ENCODE measurements at places on chromosomes 6 and 20. TPM values are rescaled to one million over a fixed set of nuclear protein-coding genes. Genes with fewer than 3 reads are reported as not detected.
A peak's percentile ranks its signal among the peaks of the same experiment; 100 is the strongest.

The NOX3 gene
- total RNA-seq, result not detected

The UBE2J1 gene
- 22.1 TPM for total RNA-seq

The ASF1A gene
- total RNA-seq, result 29.8 TPM

The TPX2 gene
- 101 TPM for total RNA-seq

The TMEM200A gene
- not detected for total RNA-seq

The SIRPG gene
- total RNA-seq, result not detected

DNA sequence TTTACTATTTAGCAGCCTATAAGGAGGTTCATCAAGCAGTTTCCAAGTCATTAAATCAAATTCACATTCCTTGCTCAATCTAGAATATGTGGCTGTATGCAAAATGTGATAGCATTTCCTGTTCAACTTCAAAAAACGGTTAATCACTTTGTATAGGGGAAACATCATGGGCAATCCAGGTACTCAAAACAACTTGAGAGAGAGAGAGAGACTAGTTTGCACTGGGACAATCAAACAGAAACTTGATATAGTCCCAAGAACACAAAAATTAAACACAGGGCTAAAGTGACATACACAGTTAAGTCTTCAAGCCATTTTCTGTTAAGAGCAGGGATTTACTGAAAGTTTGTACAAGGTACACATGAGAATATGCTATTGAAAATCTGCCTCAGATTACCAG is 7.4 kb downstream of the CPNE1 start:
- DNase-seq, result no peak

GRCh38 chr6:28865401-28866204 is 58.2 kb downstream of the TRIM27 start:
- peak; percentile 97 for DNase-seq

DNA sequence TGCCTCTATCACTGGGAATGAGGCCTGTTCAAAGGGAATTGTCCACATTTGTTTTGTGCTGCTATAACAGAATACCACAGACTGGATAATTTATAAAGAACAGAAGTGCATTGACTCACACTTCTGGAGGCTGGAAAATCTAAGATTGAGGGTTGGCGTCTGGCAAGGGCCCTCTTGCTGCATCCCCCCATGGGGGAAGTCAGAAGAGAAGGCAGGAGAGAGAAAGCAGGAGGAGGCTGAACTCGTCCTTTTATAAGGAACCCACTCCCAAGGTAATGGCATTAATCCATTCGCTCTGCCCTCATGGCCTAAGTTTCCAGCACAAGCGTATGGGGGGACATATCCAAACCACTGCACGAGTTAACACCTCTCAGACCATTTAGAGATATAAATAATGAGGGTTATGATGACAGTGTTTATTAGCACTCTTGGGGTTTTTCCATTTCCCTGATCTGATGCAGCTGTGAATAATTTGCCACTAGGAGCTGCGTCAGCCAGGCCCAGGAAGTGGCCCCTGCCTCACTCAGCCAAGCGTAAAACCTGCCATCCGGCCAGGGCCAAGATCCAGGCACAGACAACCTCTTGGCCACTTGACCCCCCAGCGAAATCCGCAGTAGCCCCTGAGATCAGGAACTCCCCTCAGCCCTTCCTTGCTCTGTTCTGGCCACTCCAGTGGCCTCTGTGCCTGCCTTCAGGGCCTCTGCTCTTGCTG is 14.2 kb upstream of the SLCO4A1 start:
- DNase-seq, result no peak

DNA sequence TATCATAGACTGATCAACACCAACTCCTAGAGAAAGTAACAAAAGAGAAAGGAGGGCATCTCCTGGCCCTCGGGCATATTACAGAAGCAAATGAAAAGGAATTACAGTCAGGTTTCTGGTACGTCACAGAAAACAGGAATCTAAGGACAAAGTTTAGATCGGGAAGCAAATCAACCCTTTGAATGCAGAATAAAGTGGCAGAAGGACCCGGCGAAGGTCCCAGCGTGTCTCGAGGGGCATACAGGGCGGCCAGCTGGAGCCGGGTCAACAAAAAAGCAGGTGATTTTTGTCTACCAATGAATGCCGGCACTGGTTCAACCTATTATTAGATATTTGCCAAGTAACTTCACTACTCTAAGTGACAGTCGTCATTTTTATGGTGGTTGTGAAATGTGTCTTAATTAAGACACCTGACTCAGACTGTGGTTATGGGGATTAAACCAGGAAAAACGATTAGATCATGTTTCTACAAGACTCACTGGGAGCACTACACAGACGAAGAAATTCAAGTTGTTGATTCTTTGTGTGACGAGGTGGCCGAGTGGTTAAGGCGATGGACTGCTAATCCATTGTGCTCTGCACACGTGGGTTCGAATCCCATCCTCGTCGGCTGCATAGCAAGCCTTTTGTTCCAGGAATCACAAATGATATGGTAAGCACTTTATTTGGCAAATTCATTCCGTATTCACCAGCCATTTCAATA is 12.4 kb upstream of the ZSCAN9 start:
- DNase-seq, result peak; percentile 96

DNA sequence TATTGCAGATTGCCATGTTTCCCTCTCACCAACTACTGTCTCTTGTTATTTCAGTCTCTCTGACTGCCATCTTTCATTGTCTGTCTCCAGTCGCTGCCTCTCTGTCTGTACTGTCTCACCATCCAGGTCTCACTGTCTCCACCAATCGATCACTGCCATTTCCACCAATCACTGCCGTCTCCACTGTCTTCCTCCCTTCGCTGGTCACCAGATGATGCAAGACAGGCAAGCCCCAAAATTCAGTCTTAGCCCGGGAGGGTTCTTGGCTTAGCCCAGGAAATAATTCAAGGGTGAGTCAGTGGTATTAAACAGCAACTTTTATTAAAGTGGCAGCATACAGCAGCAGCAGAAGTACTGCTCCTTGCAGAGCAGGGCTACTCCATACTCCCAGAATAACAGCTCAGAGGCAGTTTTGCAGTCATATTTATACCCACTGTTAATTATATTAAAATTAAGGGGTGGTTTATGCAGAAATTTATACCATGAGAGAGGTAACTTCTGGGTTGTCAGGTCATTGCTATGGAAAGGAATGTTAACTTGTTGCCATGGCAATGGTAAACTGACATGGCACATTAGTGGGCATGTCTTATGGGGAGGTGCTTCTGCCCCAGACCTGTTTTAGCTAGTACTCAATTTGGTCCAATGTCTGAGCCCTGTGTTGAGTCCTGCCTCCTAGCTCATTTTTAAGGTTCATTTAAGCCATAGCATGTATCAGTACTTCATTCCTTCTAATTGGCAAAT is 23.0 kb upstream of the ECHDC1 start:
- DNase-seq, result peak; percentile 50

DNA sequence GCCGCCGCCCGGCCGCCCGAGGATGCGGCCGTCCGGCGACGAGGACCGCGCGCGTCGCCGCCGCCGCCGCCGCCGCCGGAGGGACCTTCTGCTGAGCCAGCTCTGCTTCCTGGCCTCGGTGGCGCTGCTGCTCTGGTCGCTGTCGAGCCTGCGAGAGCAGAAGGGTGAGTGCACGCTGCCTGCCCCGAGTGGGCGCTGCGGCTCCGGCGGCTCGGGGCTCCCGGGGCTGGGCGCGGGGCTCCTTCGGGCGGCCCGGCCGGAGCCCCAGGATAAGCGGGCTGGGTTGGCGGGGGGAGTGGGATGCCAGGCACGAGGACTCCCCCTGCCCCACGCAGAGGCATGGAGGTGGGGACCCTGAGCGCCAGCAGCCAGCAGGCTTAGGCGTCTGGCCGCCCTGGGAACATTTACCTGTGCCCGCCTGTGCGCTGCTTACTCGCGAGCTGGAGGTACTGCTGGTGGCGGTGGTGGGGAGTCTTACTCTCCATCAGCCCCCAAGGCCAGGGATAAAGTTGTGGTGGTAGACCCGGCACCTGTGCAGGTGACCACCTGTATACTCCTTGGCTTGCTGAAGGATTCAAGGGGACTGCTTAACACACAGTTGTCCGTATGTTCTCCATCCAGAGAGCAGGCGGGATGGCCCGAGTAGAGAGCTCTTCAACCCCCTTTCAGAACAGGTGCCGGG is 520 bp downstream of the SLC24A3 start:
- DNase-seq, result no peak

GRCh38 chr6:6494677-6495076 is 93.8 kb upstream of the LY86 start:
- peak; percentile 57 for DNase-seq

GRCh38 chr6:7414811-7415210 is 25.2 kb downstream of the RIOK1 start:
- no peak for DNase-seq

DNA sequence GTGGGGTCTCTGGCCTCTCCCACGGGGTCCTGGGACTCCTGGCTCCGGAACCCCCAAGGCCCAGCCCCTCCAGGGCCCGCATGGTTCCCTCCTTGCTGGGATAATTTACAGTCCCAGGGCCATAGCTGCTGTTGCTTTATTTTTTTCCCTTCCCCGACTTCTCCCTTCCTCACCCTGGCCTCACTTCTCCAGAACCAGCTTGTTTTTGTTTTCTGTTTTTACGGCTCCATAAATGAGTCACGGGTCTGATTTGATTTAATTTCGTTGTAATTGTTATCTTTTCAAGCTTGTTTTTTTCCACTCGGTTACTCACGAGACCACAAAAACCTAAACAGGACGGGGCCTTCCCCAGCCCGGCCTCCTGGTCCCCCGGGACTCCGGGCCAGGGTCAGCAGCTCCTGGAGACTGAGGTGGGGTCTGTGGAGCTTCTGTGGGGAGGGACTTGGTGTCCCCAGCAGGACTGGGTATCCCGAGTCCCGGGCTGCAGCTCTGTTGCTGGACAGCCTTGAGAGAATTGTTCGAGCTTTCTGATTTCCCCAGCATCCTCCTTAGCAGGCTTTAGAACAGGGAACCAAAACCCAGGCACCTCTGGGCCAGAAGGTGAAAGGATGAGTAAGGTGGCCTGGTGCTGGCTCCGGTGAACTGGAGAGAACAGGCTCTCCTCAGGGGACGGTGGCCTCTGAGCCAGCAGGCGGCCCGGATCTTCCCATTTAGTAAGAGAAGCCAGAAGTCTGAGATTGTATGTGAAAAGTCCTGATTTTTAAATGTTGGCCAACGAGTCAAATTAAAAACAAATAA is 94.9 kb downstream of the CEBPB start:
- DNase-seq, result no peak

DNA sequence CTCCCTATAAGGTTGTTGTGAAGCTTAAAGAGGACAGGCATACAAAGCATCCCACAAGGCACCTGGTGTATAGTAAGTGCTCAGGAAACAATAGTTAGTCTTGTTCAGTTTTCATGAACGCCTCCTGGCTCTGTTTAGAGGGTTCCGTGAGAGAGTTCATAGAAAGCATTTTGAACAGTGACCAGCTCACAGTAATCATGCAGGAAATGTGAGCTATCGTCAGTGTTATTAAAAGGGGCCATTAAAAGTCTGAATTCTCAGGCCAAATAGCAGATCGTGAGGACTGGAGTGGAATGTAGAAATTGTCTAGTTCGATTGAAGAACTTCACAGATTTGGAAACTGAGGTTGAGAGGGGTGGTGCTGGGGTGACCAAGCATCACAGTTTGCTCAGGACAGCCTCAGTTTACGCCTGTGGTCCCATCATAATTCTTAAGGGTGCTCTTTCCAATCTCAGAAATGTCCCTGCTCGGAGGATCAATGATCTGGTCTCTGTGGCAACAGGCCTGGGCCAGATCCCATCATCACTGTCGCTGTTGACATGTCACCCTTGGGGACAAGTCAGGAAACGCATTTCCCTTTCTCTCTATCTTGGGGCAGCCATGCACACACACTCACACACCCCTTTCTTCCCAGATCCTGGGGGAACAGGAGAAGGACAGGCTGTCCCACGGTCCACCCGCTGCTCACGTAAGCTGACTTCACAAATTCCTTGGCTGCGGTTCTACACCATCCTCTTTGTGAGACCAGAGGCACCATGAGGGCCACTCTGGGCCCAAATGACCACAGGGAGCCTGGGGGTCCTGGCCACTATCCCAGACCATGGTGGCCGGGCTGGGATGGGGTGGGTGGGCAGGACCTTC is 7.2 kb downstream of the TGM2 start:
- no peak for DNase-seq

DNA sequence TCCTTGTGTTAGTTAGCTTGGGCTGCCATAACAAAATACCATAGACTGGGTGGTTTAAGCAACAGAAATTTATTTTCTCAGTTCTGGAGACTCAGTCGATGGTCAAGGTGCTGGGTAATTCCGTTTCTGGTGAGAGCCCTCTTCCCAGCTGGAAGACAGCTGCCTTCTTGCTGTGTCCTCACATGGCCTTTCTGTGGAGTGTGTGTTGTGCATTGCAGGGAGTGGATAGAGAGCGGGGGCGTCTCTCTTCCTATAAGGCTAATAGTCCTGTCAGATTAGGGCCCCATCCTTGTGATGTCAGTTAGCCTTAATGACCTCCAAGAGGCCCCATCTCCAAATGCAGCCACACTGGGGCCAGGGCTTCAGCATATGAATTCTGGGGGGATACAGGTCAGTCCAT is 19.2 kb downstream of the CHMP4B start:
- no peak for DNase-seq

- no peak for DNase-seq
These were observed 187.8 kb downstream of the MYLK4 start for GRCh38 chr6:2562721-2563451.

DNA sequence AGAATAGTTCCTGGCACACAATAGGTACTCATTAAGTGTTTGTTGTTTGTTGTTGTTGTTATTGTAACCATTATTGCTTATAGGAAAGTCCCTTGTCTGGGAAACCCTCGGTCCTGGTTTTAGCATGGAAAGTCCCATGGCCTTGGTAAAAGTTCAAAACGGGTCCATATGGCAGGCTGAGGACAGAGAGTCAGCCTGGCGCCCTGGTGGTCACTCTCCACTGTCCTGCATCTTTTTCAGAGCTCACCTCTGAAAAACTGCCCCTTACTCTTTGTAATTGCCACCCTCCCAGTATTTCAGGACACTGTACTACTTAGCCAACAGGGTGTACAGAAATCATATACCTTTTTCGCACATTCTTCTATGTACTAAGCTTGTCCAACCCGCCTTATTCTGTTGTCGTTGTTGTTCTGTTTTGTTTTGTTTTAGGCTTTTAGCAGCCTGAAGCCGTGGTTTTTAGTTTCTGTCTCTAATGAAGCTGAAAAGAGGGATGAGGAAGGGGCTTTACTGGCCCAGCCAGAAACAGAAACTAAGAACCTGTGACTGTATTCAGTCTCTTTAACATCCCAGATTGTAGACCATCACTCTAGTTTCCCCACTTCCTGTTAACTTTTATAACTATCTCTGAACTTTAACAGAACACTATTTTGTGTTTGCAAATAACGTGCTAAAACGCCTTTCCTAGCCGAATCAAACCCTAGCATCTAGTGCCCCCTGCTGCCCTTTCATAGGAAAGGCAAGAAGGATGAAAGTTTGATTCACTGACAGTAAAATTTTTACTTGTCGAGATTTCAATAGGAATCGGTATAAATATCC is 7.6 kb upstream of the TMEM14A start:
- peak; percentile 83 for DNase-seq

Measured in HT-29 (cell line).